ENCODE measurements at places on chromosomes 7 and 10. TPM values are rescaled to one million over a fixed set of nuclear protein-coding genes. Genes with fewer than 3 reads are reported as not detected.
A peak's percentile ranks its signal among the peaks of the same experiment; 100 is the strongest.

- no peak for DNase-seq
These were observed 16.1 kb downstream of the DRGX start for GRCh38 chr10:49379596-49380410.

GRCh38 chr10:124791547-124792348 is at the start of gene EEF1AKMT2:
Gene EEF1AKMT2, minus strand, starts transcription at chr10:124791887. Its CDS starts 54 bp downstream, at chr10:124791833.
- peak; percentile 92 for DNase-seq

DNA sequence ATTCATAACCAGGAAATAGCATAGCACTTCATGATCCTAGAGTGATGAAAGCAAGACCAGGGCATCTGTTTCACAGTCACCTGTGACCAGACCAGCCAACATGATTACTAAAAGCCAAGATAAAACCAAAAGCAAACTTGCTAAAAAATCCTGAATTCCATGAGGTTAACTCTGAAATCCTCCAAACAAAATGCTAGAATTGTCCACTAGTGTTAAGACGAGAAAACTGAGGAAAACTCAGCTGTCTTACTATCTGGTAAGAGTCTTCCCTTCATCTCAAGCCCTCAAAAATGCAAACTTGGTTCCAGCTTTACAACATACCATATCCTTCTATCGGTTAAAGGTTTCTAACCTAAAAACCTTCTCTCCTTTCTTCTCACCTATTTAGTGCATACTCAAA is 1.3 kb upstream of the NPM3 start:
- no peak for DNase-seq

DNA sequence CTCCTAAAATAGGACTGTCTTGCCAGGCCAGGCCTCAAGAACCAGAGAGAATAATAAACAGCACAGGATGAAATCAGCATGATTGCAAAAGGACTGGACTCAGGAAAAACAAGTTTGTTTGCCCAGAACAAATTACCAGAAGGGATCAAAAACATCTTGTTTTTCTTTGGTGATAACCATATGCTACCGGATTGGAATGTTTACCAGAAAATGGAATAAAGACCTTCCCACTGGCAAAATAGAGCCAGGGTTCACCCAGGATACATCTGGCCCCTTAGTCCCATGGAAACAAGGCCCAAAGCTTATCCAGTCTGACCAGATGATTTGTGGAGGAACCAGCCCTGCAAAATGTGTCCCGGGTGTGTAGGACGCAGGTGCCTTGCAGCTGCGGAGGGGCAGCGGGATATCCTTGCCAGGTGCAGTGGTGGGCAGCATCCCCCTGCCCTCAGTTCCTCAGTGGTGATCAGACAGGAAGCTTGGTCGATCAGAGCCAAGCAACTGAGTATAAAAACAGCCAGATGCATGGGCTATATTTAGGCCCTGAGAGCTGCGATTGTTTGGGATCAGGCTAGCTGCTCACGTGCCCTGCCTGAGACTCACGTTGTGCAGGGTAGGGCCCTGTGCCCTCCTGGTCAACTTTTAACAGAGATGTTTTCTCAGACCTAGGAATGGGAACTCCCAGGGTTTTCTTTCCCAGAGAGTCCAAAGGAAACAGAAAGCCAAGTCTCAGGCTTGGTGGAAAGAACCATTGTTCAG is 4.6 kb upstream of the ZNF22 start:
- DNase-seq: no peak

GRCh38 chr7:66927348-66927948 is 6.4 kb downstream of the TMEM248 start:
- DNase-seq: no peak

- DNase-seq: peak; percentile 51
These were observed 19.6 kb downstream of the LRRC27 start for GRCh38 chr10:132351611-132352010.

- DNase-seq: no peak
These were observed 184.4 kb upstream of the THSD7A start for GRCh38 chr7:12016439-12016838.

- DNase-seq: no peak
These were observed 6.8 kb downstream of the ARL5B start for GRCh38 chr10:18665815-18666558.

DNA sequence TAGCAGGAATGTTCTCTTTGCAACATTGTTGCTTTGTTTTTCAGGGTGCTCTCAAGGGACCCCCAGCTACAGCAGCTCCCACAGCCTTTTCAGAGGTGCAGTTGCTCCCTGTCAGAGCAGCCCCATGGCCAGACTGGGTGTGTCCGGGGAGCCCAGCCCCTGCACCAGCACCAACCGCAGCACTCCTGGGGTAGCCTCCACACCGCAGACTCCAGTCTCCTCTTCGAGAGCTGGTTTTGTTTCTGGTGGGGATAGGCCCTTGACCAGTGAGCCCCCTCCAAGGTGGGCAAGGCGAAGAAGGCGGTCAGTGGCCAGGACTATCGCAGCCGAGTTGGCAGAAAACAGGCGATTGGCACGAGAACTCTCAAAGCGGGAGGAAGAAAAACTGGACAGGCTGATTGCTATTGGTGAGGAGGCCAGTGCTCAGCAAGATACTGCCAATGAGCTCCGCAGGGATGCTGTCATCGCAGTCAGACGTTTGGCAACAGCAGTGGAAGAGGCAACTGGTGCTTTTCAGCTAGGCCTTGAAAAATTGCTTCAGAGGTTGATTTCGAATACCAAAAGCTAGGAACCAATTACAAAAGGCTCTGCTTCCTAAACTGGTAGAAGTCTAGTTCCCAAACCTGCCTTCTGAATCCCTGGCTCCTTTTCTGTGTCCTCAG is 5.4 kb downstream of the HSPA14 start:
- DNase-seq: no peak

- no peak for DNase-seq
These were observed 28.6 kb downstream of the EEPD1 start for GRCh38 chr7:36181668-36182067.

DNA sequence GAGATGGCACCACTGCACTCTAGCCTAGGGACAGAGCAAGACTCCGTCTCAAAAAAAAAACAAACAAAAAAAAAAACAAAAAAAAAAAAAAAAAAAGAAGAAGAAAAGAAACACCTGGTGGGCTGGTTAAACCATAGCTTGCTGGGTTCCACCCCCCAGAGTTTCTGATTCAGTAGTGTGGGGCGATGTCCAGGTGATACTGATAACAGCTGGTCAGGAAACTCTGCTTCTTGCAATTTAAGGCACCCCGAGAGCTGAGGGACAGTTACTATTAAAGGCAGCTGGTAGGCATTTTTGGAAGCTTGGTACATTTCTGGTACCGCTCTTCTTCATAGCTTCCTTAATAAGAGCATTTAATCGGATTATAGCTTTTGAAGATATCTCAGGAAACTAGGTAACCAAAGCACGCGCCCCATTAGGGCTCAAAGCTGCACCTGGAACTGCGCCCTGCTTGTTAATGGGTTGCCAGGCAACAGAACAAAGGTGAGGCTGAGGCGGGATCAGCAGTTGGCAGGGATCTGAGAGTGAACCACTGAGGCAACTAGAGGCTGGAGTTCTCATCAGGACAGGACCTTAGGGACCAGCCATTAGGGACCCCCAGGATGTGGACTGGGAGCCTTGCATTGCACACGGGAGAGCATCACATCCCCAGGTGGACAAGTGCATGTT is 6.5 kb upstream of the SDK1 start:
- no peak for DNase-seq

DNA sequence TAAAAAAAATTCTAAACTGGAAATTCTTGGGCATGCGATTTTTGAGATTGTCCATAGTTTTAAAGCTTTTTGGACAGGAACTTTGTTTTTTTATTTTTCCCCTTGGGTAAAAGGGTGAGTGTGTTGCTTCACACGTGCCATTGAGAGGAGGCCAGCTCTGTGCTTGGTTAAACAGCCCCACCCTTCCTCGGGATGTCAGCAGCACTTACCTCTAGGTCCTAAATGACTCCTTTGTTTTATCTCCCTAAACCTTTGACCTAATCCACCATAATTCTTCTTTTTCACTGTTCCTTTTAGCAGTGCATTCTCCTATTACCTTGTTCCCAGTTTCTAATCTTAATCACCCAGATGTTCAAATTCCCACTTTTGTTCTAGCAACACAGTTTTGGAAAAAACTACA is 83.5 kb downstream of the SEMA3D start:
- DNase-seq: no peak

DNA sequence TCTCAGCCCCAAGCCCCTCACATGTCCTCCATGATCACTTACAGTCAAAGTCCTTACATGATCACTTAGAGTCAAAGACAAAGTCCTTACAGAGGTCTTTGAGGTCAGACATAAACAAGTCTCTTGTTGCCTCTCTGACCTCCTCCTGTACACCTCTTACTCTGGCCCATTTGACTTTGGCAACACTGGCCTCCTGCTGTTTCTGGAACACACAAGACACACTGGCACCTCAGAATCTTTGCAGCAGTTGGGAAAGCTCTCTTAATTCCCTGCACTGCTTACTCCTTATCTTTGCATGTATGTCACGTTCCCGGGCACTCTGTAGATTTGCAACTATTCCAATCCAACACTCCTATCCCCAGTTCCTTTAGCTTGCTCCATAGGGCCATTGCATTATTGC is 102.3 kb downstream of the NSUN6 start:
- DNase-seq: no peak

PPP1R17 gene
- total RNA-seq: not detected

ZNF365 gene
- 1.2 TPM for total RNA-seq

DGKB gene
- 0.75 TPM for total RNA-seq

MRLN gene
- total RNA-seq: not detected

CPVL gene
- total RNA-seq: 86.9 TPM

ELOVL3 gene
- total RNA-seq: not detected
